Stimulated activated CD8-positive, alpha-beta memory T cell treated with anti-CD3 and anti-CD28 coated beads, Interleukin-12 subunit alpha, Interleukin-12 subunit beta, amount 100 ng/mL, for 1 hour (primary cell): ENCODE measurements at places on chromosomes 5 and 9.

- no peak for DNase-seq
Measured at GRCh38 chr9:84285381-84285780, 55.2 kb downstream of the SLC28A3 start.

DNA sequence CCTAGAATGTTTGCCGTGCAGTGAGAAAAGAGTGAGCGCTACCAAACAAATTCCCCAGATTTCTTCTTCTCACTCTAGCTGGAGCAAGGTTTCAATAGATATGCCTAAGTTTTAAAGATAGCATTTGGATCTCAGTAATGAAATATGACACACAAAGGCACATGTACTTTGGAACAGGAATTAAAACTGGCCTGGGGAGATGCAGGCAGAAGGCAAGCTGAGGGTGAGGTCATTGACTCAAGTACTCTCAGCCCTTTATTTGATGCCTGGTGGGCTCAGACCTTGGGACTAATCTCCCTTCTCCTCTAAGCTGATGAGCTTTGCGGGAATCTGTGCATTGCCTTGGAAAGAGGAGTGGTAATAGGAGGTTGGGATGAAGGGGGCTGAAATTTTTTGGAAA is 323.3 kb upstream of the SLC30A5 start:
- no peak for DNase-seq

DNA sequence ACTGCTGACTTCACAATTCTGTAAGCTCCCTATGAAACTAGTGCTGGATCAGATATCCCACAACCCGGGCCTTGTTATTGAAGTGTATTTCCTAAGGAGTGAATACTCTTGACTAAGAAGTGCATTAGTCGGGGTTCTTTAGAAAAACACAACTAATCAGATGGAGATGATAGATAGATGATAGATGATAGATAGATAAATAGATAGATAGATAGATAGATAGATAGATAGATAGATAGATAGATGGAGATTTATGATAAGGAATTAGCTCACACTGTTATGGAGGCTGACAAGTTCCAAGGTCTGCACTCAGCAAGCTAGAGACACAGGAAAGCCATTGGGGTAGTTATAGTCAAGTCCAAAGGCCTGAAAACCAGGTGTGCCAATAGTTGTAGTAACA is 214.6 kb upstream of the COX7C start:
- DNase-seq: no peak

DNA sequence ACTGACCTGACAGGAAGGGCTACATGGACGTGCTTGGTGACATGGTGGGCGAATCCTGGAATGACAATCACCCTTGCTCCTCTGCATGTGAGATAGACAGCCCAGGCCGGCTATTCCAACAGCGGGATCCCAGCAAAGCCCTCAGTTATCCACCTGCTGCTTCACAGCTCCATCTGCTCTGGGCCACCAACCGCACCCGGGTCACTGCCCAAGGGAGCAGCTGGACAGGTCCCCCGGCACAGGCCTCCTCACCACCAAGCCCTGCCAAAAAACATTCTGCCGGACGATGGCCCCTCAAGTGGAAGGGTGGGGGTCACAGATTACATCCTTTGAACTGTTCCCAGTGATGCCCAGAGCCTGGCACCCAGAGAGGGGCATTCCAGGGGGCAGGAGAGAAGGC is 39.6 kb downstream of the STK10 start:
- DNase-seq: no peak

- no peak for DNase-seq
Measured at GRCh38 chr9:104784098-104784497, 20.2 kb downstream of the NIPSNAP3B start.

DNA sequence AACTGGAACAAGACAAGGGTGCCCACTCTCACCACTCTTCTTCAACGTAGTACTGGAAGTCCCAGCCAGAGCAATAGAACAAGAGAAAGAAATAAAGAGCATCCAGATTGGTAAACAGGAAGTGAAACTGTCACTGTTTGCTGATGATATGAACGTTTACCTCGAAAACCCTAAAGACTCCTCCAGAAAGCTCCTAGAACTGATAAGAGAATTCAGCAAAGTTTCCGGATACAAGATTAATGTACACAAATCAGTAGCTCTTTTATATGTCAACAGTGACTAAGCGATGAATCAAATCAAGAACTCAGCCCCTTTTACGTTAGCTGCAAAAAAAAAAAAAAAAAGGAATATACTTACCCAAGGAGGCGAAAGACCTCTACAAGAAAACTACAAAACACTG is 306.6 kb downstream of the PLK2 start:
- no peak for DNase-seq

DNA sequence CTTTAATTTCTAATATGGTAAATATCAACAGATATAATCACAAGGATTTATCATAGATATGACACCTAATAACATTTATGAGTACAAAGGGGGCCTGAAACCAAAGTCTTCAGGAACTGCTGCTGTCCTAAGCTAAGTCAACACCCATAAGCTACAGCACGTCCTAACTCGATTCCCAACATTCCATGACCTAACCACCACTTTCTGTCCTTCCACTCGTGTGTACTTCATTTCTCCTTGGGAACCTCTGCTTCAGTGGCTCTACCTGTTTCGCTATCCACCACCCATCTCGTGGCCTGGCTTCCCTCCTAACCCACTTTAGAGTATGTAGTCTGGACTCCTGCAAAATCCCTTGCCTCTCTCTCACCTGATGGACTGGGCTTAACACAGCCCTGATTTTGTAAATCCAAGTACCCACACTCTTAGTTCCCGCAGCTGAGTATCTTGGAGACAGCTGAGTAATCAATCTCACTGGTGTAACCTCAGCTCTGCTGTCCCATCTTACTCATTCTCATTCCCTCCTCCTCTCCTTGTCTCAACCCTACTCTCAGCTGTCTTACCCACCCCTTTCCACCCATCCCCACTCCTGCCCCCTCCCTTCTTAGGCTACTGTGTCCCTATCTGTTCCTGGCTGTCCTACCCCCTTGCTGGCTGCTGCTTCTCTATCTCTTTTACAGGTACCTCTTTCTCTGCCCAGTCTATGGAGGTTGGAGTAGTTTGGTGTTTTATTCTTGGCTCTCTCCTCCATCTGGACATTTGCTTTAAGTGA is 101.8 kb downstream of the MAST4 start:
- DNase-seq: no peak

DNA sequence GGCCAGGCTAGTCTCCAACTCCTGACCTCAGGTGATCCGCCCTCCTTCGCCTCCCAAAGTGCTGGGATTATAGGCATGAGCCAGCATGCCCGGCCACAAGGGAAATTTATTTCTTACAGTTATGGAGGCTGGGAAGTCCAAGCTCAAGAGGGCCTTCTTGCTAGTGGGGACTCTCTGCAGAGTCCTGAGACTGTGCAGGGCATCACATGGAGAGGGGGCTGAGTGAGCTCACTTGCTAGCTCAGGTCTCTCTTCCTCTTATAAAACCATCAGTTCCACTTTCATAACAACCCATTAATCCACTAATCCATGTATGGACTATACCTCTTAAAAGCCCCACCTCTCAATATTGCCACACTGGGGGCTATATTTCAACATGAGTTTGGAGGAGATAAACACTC is 5.1 kb upstream of the SPIN1 start:
- DNase-seq: no peak

DNA sequence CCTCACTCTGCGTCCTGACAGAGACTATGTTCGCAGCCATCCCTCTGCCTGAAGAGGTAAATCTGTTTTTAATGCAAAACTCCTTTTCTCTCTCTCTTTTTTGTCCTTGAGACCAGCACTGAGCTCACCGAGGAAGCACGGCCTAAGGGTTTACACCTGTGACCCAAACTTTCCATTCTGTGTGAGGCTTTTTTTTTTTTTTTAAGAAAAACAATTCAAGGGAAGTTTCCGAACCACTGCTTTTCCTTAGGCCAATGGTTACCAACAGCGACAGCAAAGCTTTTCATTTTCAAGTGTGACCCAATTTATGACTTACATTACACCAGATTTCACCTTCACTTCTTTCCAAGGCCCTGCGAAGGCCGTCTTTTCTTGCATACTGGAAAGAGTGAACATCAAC is 205.9 kb downstream of the EFNA5 start:
- DNase-seq: no peak

GRCh38 chr5:135089912-135090311 is 55.9 kb upstream of the PITX1 start:
- no peak for DNase-seq

DNA sequence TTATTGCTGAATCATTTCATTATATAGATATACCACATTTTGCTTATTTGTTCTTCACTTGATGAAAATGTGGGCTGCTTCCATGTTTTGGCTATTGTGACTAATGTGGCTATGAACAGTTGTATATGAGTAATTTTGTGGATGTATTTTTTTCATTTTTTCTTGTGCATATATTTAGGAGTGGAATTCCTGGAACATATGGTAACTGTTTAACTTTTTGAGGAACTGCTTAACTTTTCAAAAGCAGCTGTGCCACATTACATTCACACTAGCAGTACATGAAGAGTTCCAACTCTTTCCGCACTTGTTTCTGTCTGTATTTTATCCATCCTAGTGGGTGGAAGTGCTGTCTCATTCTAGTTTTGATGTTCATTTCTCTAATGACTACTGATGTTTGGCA is 67.8 kb downstream of the JAK2 start:
- DNase-seq: no peak

GRCh38 chr9:84271921-84272556 is 68.5 kb downstream of the SLC28A3 start:
- DNase-seq: no peak

GRCh38 chr9:38685535-38685934 is 34.4 kb downstream of the FAM240B start:
- no peak for DNase-seq

- no peak for DNase-seq
Measured at GRCh38 chr9:7508516-7508915, 291.1 kb downstream of the DMAC1 start.

GRCh38 chr5:137336565-137337120 is 162.5 kb downstream of the SPOCK1 start:
- no peak for DNase-seq

DNA sequence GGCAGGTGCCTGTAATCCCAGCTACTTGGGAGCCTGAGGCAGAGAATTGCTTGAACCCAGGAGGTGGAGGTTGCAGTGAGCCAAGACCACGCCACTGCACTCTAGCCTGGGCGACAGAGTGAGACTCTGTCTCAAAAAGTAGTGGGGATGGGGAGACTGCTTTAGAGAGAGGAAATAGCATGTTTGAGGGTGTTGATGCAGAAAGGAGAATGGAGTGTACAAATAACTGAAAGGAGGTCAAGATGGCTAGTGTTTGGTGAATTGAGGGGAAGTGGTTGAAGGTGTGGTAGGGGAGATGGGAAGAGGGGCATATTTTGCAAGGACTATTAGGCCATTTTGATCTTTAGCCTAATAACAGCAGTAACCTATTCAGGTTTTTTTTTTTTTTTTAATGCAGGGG is 18.2 kb downstream of the TENT2 start:
- DNase-seq: no peak

- no peak for DNase-seq
Measured at GRCh38 chr9:120927269-120928014, 846 bp upstream of the TRAF1 start.

DNA sequence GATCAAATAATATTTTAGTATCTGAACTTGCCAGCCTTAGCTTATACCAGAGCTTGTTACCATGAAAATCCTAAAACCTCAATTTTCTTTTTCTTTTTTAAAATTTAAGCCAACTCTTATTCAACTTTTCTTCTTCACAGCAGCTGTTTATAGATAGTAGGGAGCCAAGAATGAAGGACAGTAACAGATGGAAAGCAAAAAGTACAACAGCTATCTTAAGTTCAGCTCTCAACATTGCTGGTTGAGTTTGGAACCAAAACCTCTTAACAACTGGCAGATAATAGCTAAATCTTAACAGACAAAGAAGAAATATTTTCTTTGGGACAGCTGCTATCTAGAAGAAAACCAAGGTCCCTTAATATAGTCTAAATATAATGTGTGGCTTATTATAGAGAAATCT is 74.7 kb downstream of the PJA2 start:
- DNase-seq: no peak

DNA sequence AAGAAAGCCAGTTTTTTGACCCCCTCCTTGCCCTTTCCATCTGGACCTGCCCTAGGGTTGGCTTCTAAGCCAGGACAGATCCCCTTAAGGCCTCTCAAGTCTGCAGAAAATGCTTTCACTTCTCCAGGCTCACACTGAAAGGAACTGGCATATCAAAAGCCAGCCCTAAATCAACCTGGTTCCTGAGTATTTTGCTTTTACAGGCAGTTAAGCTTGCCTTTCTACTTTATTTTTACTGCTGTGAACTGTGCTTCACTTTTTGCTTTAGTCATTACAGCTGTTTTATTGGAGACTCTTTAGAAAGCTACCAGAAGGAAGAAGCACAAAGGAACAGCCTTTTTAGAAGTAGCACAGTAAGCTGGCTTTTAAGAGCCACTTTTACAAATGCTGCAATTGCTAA is 5.0 kb downstream of the TARS1 start:
- DNase-seq: no peak

GRCh38 chr5:45094876-45095440 is 286.2 kb downstream of the MRPS30 start:
- no peak for DNase-seq

DNA sequence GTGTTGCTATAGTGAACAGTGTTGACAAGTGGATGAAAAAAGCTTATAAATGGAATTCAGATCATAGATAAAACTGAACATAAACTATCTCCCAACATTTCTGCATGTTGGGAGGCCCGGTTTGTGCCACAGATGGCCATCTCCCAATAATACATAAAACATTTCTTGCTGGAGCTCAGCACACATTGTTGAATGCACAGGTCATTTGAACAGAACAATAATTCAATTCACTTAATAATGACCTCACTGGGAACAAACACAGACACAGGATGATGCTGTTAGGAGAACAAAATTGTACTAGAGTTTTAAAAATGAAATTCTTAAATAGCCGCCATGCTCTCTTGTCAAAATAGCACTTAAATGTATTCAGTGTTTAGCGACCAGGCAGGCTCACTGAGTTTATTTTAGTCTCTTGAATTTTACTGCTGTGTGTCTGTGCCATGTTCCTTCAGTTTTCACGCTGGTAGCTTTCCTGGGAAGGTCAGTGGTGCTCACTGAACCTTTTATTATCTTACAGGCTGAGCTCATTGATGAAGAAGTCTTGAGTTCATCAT is 85.0 kb upstream of the SSBP2 start:
- DNase-seq: no peak

DNA sequence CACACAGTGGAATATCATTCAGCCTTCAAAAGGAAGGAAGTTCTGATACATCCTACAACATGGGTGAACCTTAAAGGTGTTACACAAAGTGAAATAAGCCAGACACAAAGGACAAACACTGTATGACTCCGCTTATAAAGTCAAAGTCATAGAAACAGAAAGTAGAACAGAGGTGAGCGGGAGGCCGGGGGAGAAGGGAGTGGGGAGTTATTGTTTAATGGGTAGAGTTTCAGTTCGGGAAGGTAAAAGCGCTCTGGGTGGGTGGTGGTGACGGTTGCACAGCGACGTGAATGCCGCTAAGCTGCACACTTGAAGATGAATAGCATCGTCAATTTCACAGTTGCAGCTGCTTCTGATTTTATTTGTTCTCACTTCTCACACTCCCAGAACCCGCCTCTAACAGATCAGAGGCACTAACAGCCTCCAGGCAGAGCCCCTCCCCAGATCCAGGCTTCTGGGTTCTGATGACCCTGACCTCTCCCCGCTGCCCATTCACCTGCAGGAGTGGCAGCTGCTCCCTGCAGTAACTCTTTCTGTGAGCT is 34.1 kb downstream of the BNIP1 start:
- no peak for DNase-seq

GRCh38 chr5:170591054-170591453 is 87.2 kb downstream of the KCNIP1 start:
- no peak for DNase-seq

- no peak for DNase-seq
Measured at GRCh38 chr5:72785801-72786200, 30.7 kb upstream of the TNPO1 start.
